ENCODE measurements at places on chromosomes 3 and 15.
A peak's percentile ranks its signal among the peaks of the same experiment; 100 is the strongest.

- DNase-seq = no peak
Observed at GRCh38 chr15:31352911-31353811, 26.5 kb downstream of the KLF13 start.

- DNase-seq = no peak
Observed at GRCh38 chr15:65346856-65347598, 30.8 kb downstream of the IGDCC3 start.

GRCh38 chr3:27431116-27431515 lies 53.1 kb downstream of the SLC4A7 start:
- DNase-seq = peak; percentile 4

DNA sequence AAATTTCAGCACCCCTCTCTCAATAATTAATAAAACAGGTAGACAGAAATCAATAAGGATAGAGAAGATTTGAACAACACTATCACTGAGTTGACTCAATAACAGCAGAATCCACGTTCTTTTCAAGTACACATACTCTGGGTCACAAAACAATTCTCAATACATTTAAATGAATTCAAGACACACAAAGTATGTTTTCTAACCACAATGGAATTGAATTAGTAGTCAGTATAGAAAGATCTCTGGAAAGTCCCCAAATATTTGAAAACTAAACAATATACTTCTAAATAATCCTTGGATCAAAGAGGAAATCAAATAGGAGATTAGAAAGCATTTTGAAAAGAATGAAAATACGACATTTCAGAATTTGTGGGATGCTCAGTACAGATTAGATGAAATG lies 40.0 kb downstream of the TKT start:
- no peak for DNase-seq

DNA sequence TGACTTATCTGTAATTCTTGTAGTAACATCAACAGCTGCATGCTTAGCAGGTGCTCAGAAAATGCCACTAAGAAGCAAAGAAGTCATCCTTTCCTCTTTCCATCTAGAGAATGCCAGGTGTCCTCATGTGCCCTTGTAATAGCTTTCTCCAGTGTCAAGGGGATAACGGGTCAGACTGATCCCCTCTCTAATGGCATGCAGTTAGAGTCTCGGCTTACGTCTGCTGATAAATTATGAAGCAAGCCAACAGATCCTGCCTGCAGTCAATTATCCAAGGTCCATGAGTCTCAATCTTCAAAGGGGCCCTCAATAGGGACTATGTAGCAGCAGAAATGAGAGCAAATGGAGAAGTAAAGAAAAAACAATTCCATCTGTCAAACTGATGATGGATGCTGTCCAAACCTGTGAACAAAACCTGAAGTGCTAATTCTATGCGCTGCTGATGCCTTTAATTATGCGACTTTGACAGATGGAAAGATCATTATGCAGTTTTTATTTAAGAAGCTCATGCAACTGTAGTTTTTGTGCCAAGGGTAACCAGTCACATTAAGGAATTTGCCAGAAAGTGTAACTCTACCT lies 162.8 kb upstream of the PEX5L start:
- no peak for DNase-seq

DNA sequence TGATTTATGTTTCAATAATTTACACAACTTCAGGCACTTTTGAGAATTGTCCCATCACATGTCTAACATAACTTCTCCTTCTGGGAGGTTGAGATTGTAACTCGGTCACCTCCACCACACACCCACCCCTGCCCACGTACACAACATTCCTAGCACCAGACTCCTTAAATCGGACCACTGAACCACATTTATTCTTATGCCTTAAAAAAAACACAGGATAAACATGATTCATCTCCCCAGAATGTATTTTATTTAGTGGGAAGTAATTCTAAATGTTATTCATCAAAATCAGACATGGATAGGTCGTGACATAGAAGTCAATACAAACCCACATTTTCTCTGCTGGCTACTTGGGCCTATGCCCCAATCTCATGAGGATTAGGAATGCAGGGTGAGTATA lies 3.0 kb downstream of the SNTN start:
- no peak for DNase-seq

DNA sequence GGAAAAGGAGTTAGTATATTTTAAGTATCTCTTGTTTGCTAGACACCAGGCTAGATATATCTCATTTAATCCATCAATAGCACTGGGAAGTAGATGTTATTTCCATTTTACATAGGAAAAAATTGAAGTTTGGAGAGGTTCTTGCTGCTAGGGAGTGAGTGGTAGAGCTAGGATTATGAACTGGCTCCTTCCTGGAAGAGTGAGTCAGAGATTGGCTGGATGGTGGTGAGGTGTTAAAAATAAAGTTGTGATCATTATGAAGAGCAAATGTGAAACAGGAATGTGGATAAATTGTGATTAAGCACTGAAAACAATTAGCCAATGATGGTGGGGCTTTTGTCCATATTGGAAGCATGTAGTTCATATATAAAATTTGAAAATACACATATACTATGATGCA lies 234.2 kb downstream of the WNT5A start:
- no peak for DNase-seq

- no peak for DNase-seq
Observed at GRCh38 chr15:38788918-38789317, 224.3 kb upstream of the RASGRP1 start.

GRCh38 chr15:69666921-69667811 lies 214.5 kb downstream of the RPLP1 start:
- no peak for DNase-seq

- DNase-seq = no peak
Observed at GRCh38 chr3:183328823-183329222, 75.8 kb downstream of the B3GNT5 start.

DNA sequence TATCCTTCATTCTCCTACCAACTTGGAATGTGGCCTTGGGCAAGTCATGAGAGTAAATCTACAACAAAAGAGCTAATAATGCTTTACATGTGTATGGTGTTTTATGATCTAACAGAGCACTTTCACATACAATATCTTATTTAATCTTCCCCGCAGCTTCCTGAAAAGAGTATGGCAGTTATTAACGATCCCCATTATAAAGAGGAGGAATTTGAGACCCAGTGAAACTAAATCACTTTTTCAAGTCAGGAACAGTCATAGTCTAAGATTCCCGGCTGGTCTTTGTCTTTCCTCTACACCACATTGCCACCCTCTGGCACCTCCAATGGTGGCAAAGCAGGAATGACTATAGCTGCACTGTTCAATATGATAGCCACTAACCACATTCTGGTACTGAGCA lies 69.7 kb upstream of the CMSS1 start:
- DNase-seq = peak; percentile 6

All from HCT116 (cell line).